Activated T-cell treated with anti-CD3 and anti-CD28 coated beads for 4 hours (primary cell): ENCODE measurements at places on chromosomes 12 and 14.

- DNase-seq: no peak
These were observed 25.3 kb downstream of the TTC8 start for GRCh38 chr14:88849716-88850115.

- DNase-seq: no peak
These were observed 811 bp downstream of the TMCC3 start for GRCh38 chr12:94649349-94650142.

DNA sequence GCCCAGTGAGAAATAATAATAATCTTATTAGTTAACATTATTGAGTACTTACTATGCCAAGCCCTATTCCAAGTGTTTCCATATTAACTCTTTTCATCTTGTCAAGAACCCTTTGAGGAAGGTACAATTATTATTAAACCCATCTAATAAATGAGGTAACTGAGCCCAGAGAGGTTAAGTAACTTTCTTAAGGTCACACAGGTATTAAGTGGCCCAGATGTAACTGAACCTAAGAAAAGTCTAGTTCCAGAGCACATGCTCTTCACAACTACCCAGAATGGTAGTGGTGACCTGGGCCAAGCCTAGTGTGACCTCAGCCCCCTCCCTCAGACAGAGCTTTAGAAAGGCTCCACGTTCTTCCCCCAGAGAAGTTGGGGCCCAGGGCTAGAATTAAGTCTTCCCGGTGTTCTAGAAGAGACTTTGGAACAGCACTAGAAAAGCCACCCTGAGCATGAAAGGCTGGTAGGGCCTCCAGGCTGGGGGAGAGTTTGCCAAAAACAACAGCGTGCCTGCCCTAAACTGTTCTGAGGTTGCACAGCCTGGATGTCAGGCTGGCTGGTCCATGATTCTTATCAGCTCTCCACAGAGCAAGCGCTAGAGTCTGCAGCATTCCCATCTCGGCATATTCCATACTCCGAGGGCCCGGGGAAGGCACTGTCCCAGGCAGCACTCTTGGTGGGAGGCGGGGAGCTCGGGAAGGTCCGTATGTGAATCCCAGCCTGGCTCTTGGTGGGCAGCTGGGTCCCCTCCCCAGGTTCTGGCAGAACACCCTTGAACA lies 41.3 kb upstream of the CTDSP2 start:
- DNase-seq: no peak

DNA sequence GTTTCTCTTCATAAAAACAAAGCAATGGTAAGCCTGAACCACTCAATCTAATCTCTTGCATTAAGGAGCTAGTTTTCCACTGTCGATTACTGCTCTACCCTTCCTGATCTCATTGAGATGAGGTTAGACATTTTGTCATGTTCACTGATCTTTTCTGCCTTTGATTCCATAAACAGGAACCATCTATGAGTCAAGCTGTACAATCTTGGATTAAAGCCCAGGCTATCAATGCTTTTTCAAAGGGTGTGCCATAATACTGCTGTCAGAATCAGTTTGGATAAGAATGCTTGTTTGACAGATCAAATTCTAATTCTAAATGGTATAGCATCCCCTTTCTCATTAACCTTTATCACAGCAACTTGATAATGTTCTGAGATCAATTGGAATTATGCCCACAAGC lies 16.1 kb downstream of the GRIP1 start:
- no peak for DNase-seq

DNA sequence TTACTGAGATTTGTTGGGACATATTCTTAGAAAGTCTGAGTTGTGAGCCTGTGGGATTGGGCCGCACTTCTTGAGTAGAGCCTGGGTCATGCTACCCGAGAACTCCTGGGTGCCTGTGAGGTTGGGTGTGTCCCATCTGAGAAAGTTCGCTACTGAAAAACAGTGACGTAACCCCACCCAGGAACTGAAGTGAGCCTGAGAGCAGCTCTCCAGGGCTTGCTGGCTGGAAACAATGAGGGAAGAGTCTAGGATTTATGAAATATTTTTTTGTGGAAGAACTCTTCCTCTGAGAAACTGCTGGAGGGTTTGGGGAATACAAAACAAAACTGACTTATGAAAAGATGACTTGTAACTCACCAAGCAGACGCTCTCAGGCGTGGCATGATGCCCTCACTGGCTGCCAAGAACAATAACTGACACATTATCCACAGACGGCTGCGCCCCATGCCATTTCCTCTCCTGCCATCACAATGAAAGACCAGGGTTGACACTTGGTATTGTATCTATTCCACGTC lies 69.2 kb downstream of the RASSF3 start:
- peak; percentile 44 for DNase-seq
